CD4-positive, alpha-beta T cell treated with Interleukin-15 for 4 hours (primary cell): ENCODE measurements at places on chromosomes 2 and 18.

- no peak for DNase-seq
Measured at GRCh38 chr18:24271381-24272228, 126.0 kb downstream of the OSBPL1A start.

DNA sequence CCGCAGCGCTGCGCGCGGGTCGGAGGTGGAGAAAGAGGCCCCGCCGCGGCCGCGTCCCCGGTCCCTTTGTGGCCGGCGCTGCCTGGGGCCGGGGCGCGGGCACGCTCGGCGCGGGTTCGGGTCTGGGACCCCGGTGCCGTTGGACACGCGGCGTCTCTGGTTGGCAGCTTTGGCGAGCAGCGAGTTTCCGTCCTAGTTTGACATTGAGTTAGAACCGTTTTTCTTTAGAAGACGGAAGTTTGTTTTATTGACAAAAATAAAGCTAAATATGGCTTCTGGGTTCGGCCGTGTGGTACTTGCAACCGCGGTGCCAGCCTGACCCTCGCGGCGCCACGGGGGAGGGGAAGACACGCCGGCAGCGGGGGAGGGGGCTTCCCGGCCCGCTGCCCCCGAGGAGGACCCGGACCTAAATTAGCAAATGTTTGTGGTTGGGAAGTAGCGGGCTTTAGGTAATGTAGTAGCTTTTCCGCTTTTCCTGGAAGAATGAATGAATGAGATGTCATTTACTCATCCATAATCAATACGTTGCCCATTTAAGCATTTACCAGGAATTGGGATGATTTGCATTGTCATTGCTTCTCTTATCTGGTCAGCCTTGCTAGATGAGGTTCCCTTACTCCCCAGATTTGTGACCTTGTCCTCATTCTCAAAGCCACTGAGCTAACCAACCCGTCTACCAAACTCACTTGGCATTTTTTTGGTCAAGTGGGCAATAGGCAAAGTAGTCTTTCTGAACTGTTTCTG lies 530 bp downstream of the GALNT1 start:
- no peak for DNase-seq

DNA sequence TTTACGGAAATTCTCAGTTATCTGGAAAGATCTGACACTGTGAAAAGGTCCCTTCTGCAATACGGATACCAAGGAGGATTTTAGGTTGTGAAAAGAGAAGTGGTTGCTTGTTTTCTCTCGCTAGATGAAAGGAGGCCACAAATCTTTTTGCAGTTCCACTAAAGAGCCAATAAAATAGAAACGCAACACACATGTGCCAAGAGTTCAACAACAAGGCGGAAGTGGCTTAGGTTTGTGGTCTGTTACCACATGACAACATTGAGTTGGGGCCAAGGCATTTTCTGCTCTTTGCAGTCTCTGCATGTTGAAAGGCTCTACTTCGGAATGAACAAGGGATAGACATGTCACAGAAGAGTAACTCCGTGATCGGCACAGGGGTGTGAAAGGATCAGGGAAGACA lies 115.7 kb upstream of the OSR1 start:
- peak; percentile 34 for DNase-seq

- DNase-seq: no peak
Measured at GRCh38 chr18:36158266-36158867, 28.7 kb downstream of the ELP2 start.

- DNase-seq: no peak
Measured at GRCh38 chr2:150911766-150912280, 349.8 kb downstream of the RBM43 start.

GRCh38 chr18:78769502-78770105 lies 210.0 kb upstream of the SALL3 start:
- DNase-seq: no peak

DNA sequence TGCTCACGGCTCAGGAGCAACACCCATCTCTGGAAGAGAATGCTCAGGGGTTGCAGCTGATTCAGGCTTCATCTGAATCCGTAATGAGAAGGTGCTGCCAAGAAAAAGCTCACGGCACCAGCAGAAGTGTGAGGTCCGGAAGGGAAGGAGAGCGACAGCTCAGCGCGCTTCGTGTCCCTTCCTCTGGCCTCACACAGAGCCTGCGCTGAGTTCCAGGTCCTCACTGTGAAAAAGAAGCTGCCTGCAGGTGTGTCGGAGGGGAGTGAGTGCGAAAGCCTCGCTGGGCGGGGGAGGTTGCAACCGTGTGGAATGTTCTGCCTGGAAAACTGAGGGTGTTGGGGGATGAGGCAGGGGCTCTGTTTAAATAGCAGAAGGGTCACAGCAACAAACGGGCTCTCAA lies 76.2 kb upstream of the TWIST2 start:
- DNase-seq: no peak

DNA sequence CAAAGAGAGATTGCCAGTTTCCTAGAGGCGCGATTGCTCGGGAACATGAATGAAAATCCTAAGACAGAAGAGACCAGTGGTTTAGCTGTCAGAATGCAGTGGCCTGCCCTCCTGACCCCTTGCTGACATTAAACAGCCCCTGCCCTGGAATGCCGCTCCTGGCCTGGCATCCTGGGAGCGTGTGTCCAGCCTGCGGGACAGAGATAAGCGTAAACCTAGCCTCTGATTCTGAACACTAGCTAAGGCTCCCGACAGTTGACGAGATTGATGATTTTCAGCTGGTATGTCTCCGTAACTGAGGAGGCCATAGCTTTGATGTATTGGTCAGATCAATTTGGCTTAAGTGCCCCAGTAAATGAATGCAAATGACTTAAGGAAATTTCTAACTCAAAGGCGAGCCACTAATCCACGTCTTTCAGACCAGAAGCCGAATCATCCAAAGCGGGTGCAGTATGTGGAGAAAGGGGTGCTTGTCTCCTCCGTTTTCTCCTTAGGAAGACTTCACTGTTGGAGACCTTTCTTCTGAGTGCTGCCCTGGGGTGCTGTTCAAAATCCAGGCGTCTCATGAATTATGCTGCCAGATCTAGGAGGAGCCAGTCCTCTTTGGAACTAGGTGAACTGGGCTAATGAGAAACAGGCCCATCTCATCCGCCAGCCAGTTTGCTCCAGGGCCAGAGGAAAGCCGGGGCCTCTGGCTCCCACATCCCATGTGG lies 142.5 kb upstream of the L3MBTL4 start:
- no peak for DNase-seq

GRCh38 chr18:58847383-58848071 lies 17.1 kb upstream of the ZNF532 start:
- DNase-seq: no peak

DNA sequence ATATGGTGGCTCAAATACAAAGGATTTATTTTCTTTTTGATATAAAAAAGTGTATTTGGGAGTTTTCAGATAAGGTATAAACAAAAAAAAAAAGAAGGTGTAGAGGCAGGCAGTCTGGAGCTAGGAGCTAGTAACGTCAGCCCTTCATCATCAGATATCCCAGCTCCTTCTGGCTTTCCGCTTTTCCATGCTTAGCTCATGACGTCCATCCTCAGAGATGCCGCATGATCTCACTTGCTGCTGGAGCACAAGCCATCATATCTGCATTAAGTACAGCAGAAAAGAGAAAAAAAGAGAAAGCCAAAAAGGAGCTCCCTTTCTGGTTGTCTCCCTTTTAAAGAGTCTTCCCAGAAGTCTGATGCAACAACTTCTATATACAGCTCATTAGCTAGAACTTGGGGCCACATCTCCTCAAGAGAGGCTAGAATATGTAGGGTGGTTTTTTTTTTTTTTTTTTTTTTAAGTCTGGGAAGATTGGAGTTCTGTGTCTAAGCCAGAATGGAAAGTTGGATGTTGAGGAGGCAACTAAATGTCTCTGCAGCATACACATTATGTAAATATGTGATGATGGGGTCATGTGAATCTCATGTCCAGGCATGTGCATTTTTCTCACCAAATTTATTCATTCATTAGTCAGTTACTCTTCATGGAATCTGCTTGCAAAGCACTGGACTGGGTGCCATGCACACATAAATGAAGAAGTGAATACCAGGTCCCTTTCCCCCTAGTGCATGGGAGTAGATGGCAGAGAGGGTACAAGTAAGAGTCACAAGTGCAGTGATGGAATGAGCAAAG lies 52.3 kb downstream of the DDX1 start:
- no peak for DNase-seq

GRCh38 chr18:63262369-63263335 lies 56.9 kb downstream of the BCL2 start:
- DNase-seq: no peak

DNA sequence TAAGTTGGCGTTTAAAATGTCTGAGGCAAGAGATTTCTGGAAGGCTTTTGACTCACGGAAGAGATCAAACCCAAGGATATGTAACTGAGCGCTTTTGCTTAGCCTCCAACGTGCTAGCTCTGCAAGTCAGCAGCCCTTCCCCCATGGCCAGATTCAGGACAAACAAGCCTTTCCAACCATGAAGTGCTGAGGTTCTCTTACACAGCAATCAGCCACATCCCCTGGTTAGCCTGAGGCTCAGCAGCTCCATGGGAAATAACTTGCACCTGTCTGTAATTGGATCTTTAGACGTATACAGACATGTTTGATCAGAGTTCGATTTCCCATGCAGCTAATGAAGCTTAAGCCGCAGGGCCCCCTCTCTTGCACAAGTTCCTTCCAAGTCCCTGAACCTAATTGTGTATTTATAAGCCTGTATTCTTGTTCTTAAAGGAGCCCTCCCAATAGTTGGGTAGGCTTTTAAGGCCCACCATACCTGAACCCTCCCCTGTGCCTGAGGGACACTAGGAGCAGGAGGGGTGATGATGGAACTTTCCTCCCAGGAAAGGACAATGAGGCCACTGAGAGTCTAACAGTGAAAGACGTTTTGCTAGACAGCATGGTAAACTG lies 2.1 kb upstream of the TMEM131 start:
- DNase-seq: no peak

DNA sequence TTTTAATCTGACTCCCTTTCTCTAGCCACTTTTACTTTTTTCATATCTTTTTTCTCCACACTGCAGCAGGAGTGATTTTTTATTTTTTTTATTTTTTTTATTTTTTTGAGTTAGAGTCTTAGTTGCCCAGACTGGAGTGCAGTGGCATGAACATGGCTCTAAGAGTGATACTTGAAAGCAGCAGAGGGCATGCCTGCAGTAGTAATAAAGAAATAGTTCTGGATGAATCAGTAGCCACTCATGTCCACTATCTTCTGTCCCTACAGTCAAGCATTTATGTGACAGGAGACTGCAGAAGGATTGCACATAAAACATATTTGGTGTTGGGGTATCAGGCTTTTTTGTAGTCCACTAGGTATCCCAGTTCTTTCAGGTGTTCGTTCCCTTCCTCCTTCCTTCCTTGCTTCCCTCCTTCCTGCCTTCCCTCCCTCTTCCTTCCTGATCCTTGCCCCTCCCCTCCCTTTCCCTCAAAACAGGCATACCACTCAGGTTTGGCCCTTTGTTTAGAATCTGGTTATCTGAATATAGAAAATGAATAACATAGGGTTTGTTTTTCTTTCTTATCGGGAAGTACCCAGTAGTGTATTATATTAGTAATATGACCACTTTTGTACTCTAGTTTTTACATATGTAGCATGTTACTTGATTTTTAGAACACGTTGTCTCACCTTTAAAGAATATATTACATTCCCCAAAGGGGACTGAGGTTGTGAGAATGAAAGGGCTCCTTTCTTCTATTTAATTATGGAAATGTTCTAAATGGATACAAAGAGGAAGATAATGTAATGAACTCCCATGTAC lies 23.5 kb downstream of the MIB1 start:
- no peak for DNase-seq

- DNase-seq: no peak
Measured at GRCh38 chr2:170822290-170823087, 5.8 kb downstream of the GAD1 start.

GRCh38 chr2:230330725-230331124 lies 3.7 kb downstream of the SP140L start:
- no peak for DNase-seq
